Thoracic aorta (tissue), 2 donors: ENCODE measurements at places on chromosomes 13 and 19. TPM values are rescaled to one million over a fixed set of nuclear protein-coding genes. Genes with fewer than 3 reads are reported as not detected.

DNA sequence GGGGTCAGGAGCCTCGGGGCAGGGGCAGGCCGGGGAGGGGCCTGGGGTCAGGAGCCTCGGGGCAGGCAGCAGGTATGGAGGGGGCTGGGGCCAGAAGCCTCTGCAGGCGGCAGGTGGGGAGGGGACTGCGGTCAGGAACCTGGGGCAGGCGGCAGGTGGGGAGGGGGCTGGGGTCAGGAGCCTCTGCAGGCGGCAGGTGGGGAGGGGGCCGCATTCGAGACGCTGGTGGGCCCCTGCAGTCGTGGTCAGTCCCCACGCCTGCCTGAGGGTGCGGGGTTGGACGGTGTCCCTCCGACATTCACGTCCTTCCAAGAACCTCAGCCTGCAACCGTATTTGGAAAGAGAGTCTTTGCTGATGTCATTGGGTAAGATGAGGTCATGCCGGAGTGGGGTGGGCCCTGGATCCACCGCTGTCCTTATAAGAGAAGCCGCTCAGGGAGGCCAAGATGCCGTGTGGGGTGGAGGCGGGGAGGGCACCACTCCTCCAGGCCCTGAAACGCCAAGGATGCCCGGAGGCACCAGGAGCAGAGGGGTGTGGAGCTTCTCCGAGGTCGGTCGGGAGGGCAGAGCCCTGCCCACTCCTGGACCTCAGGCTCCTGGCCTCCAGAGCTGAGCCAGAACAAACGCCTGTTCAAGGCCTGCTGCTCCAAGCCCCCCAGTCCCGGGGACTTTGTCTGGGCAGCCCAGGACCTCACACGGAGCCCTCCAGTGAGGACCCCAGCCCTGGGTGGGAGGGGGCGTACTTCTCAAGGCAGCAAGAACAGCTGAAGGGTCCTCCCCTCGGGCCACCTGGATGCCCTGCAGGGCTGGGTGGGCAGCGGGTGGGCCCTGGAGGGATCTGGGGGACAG is 30.1 kb downstream of the PIP5K1C start:
- DNase-seq, result peak; percentile 76

- no peak for DNase-seq
Observed at GRCh38 chr19:8163759-8164158, 14.4 kb upstream of the FBN3 start.

GRCh38 chr13:113794764-113795173 is 35.7 kb downstream of the TMEM255B start:
- no peak for DNase-seq

DNA sequence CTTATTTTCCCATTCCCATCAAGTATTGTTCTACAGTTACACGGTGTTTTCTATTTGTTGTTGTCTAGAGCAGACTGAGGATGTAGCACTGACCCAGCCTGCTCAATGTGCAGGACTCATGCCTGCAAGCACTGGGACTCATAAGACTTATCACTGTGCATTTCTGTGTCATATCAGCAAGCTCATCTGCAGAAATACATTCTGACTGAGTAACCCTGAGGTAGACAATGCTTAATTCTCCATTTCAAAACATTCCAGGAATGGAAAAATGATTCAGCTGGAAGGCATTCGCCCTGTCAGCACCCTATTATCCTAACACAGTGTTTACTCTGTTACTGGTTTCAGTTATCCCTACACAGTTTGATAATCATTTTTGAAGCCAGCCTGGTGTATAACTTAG is 2506.4 kb downstream of the PCDH9 start:
- DNase-seq, result no peak

BRSK1 gene
- total RNA-seq, result 16.7 TPM
